Kidney glomerular epithelial cell (primary cell): ENCODE measurements at places on chromosomes 12 and 14.

DNA sequence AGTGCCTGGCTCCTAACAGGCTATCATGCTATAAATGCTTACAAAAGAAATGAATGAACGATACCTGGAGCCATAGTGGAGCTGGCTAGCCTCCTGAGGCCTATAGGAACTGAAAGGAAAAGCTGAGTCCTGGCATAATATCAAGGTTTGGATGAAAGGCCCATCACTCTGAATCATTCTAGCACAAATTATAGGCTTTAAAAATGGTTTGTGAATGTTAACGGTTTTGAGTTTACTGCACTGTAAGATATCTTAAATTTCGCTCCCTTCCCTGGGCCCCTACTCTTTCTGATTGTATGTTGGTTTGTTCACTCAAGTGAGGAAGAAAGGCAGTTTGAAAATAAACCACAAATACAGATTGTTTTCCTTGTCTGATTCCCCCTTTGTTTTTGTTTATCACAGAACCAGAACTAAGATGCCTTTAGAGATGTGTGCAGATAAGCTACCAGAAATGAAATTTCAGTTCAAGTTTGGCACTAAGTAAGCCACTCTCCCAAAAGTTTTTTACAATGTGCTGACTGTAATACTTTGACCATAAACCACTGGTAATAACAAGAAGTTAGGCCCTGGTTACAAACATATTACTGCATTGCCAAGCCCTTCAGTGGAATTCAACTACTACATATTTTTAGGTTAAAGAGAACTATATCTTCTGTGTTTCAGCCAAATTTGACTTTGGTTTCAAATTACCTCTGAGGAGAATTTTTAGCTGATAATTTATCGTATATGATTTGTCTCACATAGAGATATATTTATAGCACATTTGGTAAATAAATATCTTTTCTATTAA lies 89.5 kb downstream of the ALX1 start:
- DNase-seq: no peak

DNA sequence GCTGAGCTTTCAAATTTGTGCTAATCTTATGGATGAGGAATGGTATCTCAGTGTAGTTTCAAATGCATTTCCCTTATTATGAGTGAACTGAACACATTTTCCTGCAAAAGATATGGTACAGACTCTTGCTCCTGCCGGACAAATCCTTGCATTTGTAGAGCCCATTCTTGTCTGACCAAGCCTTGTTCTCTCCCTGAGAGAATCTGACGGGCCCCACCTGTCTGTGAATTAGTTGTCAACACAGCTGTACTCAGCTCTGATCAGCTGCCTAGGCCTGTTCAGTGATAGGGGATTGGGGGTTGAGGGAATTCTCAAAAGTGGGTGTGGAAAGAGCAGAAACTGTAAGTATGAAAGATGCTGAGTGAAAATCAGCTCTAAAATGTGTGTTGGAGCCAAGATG lies 42.8 kb upstream of the SCN8A start:
- DNase-seq: no peak

DNA sequence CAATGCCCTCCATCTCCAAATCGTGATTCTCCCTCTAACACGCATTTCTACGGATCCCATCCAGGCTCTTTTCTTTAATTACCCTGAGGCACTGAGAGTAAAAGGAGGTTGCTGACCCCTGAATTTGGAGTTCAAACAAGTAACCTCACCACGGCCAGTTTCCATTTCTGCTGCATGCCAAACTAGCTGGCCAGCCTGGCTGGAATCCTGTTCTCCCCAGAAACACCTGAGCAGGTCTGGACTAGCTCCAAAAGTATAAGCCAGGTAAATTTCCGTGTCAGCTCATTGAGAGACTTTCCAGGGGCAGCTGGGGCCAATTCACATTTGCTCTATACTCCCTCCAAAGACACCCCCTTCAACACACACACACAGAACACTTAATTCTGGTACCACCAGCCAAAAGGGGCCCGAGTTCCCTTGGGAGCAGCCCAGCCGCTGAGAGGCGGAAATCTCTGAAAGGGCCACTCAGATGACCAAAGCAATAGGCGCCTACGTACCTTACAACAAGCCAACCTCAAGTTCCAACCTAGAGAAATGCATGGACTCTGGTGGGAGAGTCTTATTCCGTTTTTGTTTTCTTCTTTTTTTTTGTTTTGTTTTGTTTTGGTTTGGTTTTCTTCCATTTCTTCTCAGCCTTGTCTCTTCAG lies 131.4 kb downstream of the NDUFA12 start:
- DNase-seq: no peak

- no peak for DNase-seq
These were observed 241.9 kb downstream of the PAWR start for GRCh38 chr12:79448816-79449215.

GRCh38 chr12:58420503-58420902 lies 479.1 kb downstream of the ATP23 start:
- DNase-seq: no peak

- no peak for DNase-seq
These were observed 22.0 kb downstream of the SLC25A29 start for GRCh38 chr14:100283984-100284881.

DNA sequence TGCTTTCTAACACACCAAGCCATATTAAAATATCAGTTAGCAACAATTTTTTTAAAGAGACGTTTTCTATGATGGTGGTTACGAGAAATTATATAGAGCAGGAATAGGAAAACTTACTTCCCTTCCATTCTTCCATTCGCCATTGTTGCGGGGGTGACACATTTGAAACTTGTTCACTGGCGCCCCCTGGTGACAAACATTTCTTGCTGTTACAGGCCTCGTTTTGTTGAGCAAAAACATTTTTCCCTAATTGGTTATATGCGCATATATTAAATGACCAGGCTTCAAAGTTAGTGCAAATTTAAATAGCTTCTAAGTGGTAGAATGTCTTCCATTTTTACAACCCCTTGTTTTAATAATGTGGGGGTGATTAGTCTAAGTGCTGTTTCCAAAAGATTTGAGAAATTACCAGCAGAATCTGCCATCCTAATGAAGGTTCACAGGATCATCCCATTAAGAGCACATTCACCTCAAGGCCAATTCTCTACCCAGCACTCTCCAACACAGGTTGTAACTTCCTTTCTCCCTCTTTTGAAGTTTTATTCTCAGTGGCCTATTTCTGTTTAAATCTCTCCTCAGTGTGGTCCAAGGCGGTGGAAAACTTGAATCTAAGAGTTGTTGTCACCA lies 1124.7 kb downstream of the FLRT2 start:
- no peak for DNase-seq

- no peak for DNase-seq
These were observed 141.9 kb downstream of the C12orf42 start for GRCh38 chr12:103353913-103354312.

DNA sequence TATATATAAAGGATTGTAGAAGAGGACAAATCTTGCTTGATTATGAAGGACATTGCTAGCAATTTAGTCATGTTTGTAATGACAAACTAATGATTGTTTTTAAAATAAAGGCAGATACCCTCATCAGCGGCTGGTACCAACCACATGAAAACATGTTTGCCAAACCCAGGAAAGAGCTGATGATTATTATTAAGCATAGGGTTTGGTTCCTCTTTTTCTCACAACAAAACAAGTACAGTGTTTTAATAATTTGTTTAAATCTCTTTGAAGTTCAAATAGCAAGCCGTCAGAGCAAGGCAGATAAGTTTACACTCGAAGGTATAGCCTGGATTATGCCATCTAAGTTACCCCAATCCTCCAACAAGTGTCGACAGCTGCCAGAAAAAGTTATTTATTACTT lies 5.3 kb upstream of the SINHCAF start:
- DNase-seq: no peak

DNA sequence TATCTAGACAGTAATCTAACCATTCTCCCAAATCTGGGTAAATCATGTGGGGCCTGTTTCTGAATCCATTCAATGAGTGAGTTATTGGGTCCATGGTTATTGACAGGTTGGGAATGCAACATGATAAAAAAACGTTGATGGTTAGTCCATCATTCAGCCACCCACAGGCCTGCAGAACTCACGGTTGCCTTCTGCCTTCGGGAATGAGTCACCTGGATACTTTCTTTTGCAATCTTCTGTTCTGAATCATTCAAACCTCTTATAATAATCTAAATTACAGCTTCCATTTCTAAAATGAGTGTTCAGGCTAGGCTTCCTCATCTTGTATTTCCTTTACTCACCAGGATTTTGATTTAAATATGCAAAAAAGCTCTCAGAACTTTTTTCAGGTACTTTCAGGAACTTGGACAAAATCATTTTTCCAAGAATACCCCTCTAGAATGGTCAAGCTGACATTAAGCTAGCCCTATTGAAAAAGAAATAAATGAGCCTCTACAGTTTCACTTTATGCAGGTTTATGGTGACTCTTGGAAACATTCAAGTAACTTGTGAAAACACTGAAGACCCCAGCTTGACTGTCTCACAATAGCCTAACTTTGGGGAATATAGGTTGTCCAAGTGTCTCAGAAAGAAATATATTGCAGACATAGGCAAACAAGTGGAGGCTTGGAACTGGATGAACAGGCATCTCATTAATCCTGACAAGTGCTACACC lies 94.4 kb downstream of the KCNK10 start:
- DNase-seq: no peak

DNA sequence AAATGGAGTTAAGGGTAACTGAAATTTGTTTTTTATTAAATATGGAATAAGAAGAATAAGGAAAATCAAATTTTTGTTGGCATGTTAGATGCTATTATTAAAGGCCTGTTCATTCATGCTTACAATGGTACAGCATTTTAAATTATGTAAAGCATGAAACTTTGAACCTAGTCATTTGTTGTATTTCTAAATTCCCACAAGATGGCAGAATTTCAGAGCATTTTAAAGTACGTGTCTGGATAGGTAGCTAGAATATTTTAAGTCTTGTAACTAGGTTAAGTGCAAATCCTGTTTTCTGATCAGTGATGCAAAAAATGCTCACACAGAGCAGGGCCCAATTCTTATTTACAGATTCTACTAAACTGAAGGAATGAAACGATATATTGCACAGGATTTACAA lies 585.6 kb upstream of the MIS18BP1 start:
- DNase-seq: peak; percentile 11

- no peak for DNase-seq
These were observed 8.6 kb downstream of the RAN start for GRCh38 chr12:130880411-130880885.

DNA sequence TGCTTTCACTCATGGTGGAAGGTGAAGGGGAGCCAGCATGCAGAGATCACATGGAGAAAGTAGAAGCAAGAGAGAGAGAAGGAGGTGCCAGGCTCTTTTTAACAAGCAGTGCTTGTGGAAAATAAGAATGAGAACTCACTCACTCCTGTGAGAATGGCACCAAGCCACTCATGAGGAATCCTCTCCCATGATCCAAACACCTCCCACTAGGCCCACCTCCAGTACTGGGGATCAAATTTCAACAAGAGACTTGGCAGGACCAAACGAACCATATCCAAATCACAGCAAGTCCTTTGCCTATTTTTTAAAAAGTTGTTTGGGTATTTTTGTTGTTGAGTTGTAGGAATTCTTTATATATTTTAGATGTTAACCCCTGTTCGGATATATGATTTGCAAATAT lies 245.9 kb upstream of the ARID2 start:
- no peak for DNase-seq

DNA sequence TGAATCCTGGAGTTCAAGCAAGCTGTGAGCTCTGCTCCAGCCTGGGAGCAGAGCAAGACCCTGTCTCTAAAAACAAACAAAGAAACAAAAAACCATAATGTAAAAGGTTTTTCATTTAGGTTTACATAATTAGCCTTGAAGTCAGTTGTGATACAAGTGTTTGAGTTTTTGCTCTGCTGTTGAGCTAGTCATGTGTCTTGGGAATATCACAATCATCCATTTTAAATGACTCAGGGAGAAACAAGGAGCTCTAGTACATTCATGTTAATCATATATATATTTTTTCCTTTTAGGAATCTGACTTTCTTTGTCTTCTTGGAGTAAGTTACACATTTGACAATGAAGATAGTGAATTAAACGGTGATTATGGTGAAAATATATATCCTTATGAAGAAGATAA lies 12.9 kb downstream of the MIA2 start:
- DNase-seq: no peak

DNA sequence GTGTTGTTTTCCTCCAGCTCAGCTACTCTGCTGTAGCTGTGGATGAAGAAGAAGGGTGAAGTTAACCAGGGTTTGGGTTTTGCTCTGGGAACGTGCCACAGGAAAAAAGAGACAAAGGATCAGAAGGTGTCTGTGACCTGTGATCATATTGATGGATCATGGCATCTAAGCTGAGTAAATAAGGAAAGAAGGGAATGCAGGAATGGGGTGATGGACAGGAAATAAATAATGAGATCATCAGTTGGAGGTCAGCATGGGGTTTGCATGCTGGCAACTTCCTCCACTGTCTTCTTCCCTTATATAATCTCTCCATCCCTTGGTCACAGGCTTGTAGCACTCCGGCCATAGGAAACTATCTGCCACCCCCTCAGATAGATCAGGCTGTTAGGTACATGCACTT lies 430.3 kb upstream of the PDE3A start:
- DNase-seq: no peak

DNA sequence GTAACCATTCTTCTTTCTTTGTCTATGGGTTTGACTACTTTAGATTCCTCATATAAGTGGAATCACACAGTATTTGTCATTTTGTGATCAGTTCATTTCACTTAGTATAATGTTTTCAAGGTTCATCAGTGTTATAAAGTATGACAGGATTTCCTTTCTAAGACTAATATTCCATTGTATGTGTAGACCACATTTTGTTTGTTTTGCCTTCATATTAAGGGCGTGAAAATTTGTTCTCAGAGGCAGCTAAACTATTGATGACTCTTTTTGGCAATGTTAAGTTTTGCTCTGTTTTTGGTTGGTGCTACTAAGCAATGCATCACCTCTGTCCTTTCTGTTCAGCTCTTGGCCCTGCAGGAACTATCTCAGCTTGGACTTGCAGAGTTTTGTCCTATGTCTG lies 1.7 kb upstream of the KLRG1 start:
- no peak for DNase-seq

- no peak for DNase-seq
These were observed 900.9 kb downstream of the FLRT2 start for GRCh38 chr14:86430853-86431252.

- no peak for DNase-seq
These were observed 190.7 kb upstream of the LMNTD1 start for GRCh38 chr12:25743679-25744215.

DNA sequence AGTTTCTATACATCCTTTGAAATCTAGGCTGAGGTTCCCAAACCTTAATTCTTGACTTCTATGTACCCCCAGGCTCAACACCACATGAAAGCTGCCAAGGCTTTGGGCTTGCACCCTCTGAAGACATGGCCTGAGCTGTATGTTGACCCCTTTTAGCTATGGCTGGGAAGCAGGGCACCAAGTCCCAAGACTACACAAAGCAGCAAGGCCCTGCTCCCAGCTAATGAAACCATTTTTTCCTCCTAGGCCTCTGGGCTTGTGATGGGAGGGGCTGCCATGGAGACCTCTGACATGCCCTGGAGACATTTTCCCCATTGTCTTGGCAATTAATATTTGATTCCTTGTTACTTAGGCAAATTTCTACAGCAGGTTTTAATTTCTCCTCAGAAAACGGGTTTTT lies 207.0 kb downstream of the ADAMTS20 start:
- DNase-seq: no peak
